RWPE1 (cell line): ENCODE measurements at places on chromosomes 7 and 10.

- DNase-seq = no peak
Measured at GRCh38 chr7:154914996-154915380, 87.9 kb downstream of the PAXIP1 start.

GRCh38 chr7:75892634-75893272 lies 13.9 kb downstream of the RHBDD2 start:
- DNase-seq = peak; percentile 72

DNA sequence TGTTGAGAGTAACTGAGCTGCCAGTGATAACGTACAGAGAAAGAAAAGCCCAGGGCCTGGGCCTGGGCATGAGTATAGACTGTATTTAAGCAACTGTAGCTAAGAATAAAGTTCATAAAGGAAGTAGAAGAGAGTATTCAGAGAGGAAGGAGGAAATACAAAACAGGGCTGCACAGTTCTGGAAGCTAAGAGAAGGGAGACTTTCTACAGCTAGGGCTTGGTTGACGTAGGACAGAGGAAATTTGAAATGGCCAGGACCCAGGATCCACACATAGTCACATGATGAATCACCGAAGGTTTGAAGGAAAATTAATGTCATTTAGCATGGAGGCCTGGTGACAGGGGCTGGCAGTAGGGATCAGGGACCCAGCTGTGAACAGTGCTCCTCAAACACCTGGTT lies 66.7 kb downstream of the ARL4A start:
- no peak for DNase-seq

- DNase-seq = no peak
Measured at GRCh38 chr7:150476285-150476684, 25.9 kb downstream of the GIMAP8 start.

- DNase-seq = no peak
Measured at GRCh38 chr10:12661671-12662070, 312.3 kb downstream of the CAMK1D start.

DNA sequence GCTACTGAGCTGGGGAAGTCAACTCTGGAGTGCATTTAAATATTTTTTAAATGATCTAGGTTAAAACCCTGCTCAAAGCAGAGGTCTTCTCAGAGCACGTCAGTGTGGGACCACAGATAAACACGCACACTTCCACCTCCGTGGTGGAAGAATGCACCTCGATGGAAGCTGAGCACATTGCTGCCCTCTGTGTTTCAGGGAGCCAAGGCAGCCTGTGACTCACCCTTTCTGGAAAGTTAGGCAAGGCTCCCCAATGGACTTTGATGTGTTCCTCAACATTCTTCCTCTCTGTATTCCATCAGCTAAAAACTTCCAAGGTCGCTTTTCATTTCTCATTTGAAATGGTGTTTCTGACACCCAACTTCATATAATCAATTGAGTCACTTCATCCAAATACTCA lies 170.8 kb upstream of the KMT2E start:
- no peak for DNase-seq

- no peak for DNase-seq
Measured at GRCh38 chr7:87159538-87159937, 7.3 kb downstream of the DMTF1 start.

DNA sequence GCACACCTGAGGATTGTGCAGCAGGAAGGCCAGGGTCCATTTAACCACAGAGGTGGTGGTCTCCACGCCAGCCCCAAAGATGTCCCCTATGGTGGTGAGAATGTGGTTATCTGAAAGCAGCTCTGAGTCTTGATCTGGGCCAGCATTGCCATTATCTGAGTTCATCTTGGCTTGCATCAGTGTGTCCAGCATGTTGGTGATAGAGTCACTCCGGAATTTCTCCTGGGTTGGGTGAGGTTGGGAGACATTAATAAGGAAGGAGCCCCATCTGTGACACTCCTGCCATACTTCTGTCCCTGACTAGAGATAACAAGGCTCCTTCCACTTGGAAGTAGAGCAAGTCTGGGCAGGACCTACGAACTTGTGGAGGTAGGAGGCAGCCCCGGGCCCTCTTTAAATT lies 4.2 kb downstream of the CYP17A1 start:
- no peak for DNase-seq

DNA sequence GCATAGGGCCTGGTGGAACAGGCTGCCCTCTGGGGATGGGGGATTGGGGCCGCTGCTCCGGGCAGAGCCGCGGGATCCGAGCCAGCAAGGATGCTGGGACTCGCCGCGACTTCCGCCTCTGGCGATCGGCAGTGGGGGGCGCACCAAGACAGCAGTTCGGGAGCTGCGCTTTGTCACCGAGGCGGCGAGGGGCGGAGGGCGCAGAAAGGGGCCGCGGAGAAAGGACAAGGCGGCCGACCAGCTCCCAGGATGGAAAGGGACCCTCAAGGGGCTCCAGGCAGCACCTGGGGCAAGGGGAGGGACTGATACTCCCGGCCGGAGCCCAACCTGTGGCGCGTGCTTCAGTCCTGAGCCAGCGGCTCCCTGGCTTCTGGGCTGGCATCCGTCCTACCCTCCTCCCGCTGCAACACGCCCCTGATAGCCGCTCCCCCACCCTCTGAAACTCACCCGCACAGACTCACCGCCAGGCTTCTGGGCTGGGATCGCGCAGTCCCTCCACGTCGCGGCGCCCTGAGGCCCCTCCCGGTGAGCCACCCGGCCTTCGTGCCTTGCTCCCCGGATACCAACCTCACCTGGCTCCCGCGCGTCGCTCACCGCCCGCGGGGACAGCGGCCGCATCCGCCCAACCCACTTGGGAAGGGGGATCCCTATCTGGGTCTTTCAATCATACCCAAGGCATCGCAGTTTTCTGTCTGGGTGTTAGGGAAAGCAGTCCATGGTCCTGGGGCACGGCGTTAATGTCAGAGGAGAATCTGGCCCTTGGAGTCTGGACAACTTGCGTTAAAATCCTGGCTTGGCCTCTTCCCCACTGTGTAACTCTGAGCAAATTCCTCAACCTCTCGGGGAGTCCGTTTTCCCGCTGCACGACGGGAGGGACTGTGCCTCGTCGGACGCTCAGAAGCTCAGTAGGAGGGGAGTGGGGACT lies 7.0 kb upstream of the EVX1 start:
- peak; percentile 49 for DNase-seq

DNA sequence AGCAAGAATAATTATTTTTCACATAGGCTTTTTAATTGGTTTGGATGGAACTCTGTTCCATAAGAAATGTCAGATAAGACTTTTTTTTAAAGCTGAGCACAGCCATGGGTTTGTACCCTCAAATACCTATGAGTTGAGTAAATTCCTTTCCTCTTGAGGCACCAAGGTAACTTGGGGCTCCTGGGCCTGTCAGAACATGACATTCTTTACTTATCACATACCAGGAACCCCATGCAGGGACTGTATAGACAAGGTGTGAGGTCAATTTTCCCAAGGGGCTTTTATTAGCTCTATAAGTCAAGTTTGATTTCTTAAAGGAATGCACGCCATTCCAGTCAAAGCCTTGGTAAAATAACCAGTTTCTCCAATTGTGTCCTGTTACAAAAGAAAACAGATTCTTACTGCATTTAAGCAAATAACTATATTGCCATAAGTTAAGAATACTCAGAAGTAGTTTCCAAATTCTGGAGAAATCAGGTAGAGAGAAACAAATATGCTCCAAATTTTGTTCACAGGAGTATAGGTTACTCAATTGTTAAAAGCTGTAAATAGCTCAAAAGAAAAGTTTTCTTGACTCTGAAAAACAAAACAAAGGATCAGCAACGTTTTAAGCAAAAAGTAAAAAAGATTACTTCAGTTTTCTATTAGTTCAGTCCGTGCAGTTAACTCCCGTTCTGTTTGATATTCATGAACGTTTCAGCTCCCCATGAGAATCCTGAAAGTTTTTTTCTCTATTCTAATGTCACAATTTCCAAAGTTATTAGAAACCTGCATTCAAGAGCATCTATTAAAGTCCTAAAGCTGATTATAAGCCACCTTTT lies 167.5 kb upstream of the NAMPT start:
- DNase-seq = no peak

GRCh38 chr10:113897693-113898618 lies 43.5 kb downstream of the NHLRC2 start:
- DNase-seq = no peak

DNA sequence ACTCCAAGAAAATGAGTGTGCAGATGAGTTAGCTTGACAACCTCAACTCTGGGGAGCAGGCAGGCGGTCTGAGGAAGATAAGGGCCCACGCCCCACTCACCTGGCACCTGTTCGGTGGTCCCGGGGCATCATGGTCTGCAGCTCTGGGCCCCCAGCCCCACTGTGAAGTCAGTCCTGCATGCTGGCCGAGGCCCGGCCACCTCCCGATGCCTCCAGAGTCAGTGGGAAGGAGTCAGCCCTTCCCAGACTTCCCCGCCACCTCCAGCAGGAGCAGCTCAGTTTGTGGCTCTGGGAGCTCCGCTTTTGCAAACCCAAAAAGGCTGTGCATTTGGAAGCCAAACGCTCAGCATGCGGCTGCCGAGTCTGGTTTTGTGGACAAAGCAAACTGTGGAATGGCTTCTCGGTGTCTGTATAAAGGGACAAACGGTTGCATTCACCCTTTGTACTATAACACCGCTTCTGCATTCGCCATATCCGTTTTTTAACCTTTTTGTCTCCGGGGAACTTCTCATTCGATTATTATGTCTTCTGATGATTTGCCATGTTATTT lies 167.3 kb downstream of the CCDC3 start:
- no peak for DNase-seq

DNA sequence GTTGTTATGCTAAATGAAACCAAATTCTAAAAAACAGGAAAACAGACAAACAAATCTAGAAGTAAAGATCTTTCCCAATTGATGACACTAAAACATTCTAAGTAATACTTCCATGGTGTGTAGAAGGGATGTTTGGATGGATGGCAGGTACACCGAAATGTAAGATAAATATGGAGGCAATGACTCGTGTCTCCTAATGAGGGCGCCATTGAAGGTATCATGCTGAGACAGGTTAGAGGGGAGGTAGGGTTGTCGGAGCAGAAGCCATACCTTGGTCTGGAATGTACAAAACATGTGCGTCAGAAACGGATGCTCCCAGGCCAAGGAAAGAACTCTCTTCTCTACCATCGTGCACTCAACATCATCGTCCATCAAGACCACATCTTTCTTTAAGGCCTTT lies 101.4 kb downstream of the PRKCQ start:
- no peak for DNase-seq

GRCh38 chr10:71323407-71323806 lies 4.3 kb downstream of the SLC29A3 start:
- peak; percentile 41 for DNase-seq

- DNase-seq = no peak
Measured at GRCh38 chr10:133150656-133151055, 9.4 kb upstream of the KNDC1 start.

- DNase-seq = peak; percentile 46
Measured at GRCh38 chr7:81014266-81014665, 95.4 kb upstream of the SEMA3C start.

DNA sequence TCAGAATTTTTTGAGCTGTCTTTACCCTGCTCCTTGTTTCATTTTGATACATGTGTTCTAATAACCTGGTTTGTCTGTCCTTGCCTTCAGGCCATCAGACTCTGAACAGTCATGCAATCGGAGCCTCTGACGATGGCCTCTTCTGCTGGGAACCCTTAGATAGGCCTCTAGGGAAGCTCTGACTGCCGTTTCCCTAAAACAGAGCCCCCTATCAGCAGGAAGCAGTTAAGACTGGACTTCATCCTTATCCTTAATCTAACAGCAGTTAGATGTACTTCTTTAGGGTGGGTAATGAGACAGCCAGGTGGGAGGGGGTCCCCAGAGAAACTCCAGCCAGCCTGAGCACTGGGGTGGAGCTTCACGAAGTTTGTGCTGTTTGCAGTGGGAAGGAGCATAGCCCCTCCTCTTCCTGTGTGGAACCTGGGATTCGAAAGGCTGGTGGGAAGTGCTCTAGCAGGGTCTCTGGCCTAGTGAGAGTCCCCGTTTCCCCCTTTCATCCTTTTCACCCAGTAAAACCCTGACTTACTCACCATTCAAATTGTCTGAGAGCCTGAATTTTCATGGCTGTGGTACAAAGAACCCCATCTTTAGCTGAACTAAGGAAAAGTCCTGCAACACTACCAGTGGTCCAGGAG lies 28.4 kb upstream of the SORCS3 start:
- DNase-seq = no peak

- no peak for DNase-seq
Measured at GRCh38 chr10:78175444-78176015, 141.9 kb downstream of the RPS24 start.

GRCh38 chr7:132351954-132352499 lies 224.2 kb downstream of the PLXNA4 start:
- no peak for DNase-seq

DNA sequence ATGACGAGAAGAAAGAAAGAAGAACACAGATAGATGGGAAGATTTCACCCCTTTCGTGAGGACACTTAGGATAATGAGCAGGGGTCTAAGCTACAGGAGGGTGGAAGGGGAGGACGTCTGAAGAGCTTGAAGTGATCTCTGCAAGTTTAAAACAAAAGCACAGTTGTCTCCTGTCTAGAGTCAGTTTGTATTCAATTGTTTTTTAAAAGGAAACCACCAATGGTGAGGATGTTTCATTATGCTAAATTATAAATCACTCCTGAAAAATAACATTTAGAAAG lies 85.9 kb downstream of the ADAM12 start:
- DNase-seq = no peak

GRCh38 chr7:128215739-128216138 lies 25.3 kb upstream of the LEP start:
- DNase-seq = no peak

DNA sequence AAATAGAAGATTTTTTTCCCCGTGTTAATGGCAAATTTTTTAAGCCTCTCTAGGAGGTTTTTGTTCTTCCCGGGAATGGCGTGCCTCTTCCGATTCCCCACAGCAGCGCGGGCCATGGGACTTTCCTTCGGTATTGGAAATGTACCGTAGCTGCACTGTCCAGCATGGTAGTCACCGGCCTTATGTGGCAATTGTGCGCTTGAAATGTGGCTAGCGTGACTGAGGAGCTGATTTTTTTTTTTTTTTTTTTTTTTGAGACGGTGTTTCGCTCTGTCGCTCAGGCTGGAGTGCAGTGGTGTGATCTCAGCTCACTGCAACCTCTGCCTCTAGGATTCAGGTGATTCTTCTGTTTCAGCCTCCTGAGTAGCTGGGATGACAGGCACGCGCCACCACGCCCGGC lies 938 bp upstream of the TCTN3 start:
- DNase-seq = no peak

DNA sequence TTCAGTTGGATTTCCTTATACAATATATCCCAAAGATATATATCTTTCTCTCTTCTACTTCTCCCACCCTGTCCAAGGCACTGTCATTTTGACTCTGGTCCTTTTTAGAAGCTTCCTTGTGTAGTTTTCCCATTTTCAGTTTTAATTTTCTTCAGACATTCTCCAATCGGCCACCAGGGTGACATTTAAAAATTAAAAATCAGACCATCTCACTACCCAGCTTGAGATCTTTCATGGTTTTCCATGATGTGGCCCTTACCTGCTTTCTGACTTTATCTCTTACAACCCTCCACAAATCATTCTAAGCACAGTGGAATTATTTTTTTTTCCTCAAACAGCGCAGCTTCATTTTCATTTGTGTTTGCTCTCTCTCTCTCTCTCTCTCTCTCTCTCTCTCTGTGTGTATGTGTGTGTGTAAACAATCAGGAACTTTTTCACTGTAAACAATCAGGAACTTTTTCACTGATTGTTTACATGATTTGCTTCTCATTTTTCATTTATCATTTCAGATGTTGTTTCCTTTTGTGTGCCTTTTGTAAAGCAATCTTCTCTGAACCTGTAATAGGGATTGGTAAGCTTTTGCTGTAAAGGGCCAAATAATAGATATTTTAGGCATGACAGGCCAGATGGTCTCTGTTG lies 348.9 kb downstream of the ATRNL1 start:
- DNase-seq = no peak

GRCh38 chr10:118827053-118827452 lies 72.3 kb upstream of the CACUL1 start:
- no peak for DNase-seq
